Foreskin fibroblast (primary cell): ENCODE measurements at places on chromosomes 11 and 22.
A peak's percentile ranks its signal among the peaks of the same experiment; 100 is the strongest.

- DNase-seq: no peak
These were observed 196.4 kb downstream of the DBX1 start for GRCh38 chr11:19963697-19964387.

- no peak for DNase-seq
These were observed 12.3 kb upstream of the MPEG1 start for GRCh38 chr11:59225017-59225416.

- DNase-seq: no peak
These were observed 628 bp downstream of the LRP4 start for GRCh38 chr11:46917762-46918082.

- DNase-seq: no peak
These were observed 275.9 kb downstream of the TBC1D22A start for GRCh38 chr22:47038206-47038835.

- no peak for DNase-seq
These were observed 84.0 kb downstream of the SLC36A4 start for GRCh38 chr11:93113824-93114223.

- DNase-seq: no peak
These were observed 86.6 kb upstream of the LINC01488 start for GRCh38 chr11:69394869-69395246.

DNA sequence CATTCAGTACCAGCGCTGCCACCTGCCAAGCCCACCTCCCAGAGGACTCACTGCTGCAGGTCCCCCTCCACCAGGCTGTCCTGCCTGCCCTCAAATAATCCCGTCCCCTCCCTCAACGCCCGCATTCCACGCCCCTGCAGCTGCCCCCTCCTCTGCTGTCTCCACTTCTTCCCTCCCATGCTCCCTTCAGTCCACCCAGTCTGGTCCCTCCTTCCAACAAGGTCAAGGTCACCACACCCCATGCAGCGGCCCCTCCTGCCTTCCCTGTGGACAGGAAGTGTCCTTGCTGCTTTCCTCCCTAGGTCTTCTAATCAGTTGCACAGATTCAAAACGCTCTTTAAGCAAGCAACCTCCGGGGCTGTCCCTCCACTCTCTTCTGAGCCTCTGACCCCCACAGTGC is 12.1 kb downstream of the MACROD1 start:
- no peak for DNase-seq

GRCh38 chr11:130999992-131000770 is 83.9 kb upstream of the SNX19 start:
- DNase-seq: peak; percentile 96

DNA sequence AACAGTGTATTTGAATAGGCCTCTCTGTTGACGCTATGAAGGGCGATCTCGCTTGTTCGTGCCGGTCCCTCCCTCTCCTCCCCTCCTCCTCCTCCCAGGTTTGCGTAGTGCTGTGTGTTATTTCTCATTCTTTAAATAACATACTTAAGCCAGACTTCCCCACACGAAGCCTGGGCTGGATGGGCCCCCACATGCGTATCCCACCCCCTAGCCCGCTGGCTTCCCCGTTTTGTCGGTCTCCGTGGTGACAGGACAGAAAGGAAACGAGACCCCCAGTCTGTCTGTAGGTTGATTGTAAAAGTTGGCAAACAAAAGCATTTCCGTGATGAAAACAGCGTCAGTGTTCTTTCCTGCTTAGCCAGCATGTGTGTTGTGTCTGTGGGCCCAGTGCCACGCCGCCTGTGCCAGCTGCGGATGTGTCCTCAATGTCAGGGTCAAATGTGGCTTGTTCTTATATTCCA is 27.3 kb downstream of the FAM118A start:
- peak; percentile 41 for DNase-seq

- DNase-seq: no peak
These were observed 151.7 kb downstream of the NELL1 start for GRCh38 chr11:20821046-20821445.

DNA sequence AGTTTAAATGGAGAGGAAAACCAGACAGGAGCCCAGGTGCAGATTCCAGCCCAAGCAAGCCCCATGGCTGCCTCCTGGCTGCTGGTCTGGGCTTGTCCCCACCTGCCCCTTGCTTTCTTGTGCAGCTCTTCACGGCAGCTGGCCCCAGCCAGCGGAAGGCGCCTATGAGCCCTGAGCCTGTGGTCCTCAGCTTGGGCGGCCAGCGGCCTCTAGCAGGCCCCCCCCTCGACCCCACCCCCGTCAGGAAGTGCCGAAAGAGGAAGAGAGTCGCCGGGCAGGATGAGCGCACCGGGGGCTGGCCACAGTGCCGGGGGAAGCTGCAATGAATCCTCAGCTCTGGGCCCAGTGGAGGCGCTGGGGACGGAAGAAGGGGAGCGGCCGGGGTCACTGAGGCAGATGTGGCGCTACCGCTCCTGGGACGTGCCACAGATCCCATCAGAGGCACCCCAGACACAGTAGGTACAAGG is 2.1 kb upstream of the DGKZ start:
- no peak for DNase-seq

GRCh38 chr11:112172362-112172994 is 2.8 kb upstream of the BCO2 start:
- peak; percentile 52 for DNase-seq
